ENCODE measurements at places on chromosomes 1 and 21.

GRCh38 chr1:154975409-154976059, 1.1 kb downstream of the CKS1B start:
- no peak for DNase-seq

DNA sequence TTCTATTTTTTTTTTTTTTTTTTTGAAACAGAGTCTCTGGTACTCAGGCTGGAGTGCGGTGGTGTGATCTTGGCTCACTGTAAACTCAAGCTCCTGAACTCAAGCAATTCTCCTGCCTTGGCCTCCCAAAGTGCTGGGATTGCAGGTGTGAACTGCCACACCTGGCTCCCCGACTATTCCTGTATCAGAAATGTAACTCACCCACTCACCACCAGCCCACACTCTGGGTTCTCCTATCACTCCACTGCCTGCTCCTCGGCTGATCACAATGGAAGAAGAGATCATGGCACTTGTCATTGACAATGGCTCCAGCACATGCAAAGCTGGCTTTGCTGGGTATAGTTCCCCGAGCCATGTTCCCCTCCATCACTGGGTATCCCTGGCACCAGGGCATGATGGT, 15.9 kb downstream of the RABIF start:
- DNase-seq = no peak

- DNase-seq = no peak
These were observed 88.8 kb downstream of the MRPL39 start for GRCh38 chr21:25518491-25518911.

- no peak for DNase-seq
These were observed 109.0 kb downstream of the ZMYM4 start for GRCh38 chr1:35377555-35377954.

DNA sequence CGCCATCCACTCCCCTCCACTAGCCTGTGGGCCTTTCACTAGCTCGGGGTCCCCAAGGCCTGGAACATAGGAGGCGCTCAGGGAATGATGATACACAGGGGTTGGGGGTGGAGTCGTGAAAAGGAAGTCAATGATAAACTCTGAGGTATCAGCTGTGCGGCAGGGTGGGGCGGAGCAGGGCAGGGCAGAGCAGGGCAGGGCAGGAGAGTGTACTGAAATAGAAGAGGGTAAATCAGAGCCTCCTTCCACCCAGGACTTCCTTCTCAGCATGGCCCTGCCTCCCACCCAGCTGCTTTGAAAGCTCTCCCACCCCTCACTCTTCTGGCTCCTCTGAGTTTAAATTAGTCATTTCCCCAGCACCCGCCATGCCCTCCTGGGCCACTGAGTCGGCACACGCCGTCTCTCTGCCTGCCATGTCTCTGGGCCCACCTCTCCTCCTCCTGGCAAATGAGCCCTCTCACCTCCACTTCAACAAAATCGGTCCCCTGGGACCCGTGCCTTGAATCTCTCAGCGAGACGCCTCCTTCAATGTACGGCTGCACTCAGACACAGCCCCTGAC, 16.9 kb downstream of the CAPZB start:
- no peak for DNase-seq

GRCh38 chr1:207752456-207752998, 673 bp downstream of the CD46 start:
- DNase-seq = no peak

- DNase-seq = no peak
These were observed 94.1 kb downstream of the ABCA4 start for GRCh38 chr1:94026619-94027380.

DNA sequence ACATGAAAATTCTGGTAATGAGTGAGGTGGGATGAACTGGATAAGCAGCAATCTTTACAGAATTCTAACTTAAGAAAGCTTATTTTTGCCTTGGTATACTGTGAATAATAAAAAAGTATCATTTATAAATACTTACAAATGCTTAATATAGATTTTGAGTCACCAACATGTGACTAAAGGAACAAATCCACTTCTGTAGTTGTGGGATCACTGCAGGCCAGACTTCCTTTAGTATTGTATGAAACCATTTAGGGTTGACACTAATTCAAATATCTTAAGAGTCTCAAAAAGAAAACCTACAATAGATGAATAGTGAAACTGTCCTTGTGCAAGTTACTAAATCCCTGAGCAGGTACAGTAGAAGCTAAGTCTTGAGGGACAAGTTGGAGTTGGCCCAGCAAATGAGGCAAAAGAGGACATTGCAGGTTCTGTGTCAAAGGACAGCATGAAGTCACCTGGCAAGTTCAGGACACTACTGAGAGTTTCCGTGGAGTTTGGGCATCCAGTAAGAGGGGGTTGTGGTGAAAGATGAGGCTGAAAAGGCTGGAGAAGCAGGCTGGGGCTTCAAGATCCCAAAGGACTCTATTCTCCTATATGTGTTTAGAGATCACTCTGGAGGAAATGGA, 5.9 kb upstream of the THEM4 start:
- no peak for DNase-seq

GRCh38 chr1:62312698-62313097, 6.5 kb downstream of the KANK4 start:
- DNase-seq = no peak

DNA sequence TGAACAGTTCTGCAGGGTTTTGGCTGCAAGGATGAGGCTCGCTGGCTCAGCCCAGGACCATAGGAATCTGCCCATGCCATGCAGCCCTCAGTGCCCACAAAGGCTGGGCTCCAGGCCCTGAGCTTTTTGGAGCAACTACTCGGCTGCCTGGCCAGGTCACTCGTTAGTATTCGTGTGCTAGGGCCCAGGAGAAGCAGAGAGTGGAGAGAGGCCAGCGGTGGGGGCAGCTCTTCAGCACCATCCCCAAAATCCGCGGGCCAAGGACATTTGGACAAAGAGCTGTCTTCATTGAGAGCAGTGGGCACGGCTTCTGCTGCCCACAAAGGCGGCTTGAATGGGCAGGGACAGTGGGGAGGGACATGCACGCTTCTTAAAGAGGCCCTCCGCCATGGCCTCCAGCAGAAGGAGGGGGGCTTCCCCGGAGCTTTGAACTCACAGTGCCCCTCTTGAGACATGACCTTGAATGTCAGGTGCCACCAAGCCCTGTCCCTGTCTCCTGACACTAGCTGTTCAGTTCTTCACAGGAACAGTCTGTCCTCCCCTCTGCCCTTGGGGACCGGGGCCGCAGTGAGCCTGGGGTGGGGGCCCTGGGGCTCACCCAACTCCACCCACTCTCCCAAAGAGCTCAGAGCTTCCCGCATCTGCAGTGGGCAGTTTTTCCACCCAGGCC, 106.1 kb upstream of the ARHGEF16 start:
- DNase-seq = no peak

- no peak for DNase-seq
These were observed 82.6 kb downstream of the GDAP2 start for GRCh38 chr1:117846674-117847425.

DNA sequence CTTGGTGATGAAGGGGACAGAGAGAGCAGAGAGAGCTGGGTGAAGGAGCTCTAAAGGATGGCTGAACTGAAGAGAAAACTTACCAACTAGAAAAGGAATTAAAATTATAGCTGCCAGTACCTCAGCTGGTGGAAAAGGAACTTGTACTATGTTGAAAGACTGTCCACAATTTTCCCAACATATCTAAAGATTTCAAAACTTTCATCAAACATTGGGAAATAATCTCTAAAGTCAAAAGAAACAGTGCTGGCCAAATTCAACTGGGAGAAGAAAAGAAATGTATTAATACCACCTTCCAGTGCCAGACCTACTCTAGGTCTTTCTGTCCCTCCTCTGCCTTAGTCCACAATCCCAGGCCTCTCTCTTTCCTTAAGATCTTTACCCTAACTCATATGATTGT, 6.1 kb downstream of the SMG5 start:
- DNase-seq = no peak

GRCh38 chr1:6860401-6860800, 75.1 kb downstream of the CAMTA1 start:
- no peak for DNase-seq

DNA sequence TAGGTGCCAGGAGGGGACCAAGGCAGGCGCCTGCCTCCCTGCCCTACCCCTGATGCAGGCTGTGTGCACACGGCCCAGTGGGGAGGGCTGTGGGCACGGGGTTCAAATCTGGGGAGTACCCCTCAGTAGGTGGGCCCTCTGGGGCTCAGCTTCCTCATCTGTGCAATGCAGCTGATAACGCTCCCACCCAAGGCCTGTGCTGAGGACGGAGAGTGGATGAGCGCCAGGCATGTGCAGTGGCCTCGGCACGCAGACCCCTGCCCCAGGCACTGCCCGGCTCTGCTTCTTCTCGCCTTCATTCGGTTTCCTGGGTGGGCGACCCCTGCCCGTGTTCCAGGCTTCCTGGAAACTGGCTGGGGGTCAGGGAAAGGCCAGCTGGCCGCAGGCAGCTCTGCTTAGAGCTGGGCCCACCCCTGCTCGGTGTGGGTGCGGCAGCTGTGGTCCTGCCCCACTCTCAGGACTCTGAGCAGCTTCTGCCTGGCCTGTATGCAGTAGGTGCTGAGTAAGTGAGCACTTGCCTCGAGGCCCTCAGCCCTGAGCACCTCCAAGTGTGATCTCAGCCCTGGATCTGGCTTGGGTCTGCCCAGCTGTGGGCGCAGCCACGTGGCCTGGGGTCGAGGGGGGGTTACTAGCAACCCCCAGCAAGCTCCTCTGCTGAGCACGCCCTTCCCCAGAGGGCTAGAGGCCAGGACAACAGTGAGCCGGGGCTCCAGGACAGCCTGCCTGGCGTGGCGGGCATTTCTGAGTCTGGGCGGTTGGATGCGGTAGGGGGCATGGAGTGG, 11.9 kb upstream of the TNFRSF14 start:
- DNase-seq = no peak

DNA sequence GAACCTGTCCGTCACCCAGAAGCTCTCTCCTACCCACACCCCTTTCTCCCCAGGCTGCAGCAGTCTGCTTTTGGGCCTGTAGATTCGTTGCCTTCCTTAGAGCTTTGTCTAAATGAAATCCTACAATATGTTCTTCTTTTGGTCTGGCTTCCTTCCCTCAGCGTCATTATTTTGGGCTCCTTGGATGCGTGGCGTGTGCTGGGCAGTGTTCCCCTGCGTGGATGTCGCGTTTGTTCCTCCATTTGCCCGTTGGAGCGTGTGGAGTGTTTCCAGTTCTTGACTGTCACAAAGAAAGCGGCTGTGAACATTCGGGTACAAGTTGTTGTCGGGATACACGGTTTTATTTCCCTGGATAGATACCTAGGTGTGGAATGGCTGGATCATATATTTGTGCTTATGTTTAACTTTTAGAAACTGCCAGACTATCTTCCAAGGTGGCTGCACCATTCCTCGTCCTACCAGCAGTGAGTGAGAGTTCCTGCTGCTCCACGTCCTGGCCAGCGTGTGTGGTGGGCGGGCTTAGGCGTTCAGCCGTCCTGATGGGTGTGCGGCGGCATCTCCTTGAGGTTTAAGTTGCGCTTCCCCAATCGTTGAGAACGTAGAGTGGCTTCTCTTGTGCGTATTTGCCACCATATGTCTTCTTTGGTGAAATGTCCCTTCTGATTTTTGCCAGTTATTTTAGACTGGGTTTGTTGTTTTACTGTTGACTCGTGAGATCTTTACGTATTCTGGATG, 31.7 kb downstream of the SKI start:
- DNase-seq = no peak

DNA sequence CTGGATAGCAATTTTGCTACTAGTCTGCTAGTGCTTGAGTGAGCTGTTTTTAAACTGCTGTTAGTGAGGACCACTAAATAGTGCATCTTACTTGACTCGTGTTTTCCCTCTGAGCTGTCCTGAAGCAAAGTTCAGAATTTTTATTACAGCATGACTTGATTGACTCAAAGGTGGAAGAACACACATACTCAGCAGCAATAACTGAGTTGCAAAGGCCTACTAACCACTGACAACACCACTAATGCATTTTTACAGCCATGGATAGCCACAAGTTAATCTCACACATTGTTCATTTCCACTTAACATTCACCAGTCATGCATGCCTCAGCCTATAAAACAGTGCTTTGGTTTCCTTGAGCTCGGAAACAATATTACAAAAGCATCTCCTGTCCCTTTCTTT, 148.7 kb downstream of the RUNX1 start:
- no peak for DNase-seq

DNA sequence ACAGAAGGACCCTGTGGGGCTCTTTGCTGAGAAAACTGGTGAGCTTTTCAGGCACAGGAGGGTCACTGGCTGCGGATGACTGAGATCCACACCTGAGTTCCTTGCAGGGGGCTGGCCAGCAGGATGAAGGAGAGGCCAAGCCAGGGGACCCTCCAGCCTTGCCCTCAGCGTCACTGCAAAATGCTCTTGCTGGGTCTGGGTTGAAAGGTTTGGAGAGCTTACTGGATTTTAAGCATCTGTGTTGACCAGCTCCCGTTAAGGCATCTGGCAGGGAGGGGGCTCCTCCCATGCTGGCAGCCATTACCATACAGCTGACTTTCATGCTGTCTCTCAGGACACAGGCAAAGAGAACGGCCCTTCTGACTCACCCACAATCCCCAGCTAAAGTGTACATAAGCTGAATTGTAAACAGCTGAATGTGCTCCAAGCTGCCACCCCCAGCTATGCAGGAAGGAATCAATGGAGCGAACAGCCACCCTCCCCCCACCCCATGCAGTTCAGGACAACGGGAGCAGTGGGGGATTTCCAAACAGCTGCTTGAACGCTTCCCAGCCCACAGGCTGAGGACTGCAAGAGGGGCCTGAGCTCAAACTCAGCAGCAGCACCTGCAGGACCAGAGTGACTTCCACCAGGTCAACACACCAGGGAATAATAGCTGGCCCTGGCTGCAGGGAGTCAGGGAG, 21.3 kb upstream of the A3GALT2 start:
- DNase-seq = no peak

GRCh38 chr1:78543941-78544643, 53.3 kb downstream of the PTGFR start:
- no peak for DNase-seq

DNA sequence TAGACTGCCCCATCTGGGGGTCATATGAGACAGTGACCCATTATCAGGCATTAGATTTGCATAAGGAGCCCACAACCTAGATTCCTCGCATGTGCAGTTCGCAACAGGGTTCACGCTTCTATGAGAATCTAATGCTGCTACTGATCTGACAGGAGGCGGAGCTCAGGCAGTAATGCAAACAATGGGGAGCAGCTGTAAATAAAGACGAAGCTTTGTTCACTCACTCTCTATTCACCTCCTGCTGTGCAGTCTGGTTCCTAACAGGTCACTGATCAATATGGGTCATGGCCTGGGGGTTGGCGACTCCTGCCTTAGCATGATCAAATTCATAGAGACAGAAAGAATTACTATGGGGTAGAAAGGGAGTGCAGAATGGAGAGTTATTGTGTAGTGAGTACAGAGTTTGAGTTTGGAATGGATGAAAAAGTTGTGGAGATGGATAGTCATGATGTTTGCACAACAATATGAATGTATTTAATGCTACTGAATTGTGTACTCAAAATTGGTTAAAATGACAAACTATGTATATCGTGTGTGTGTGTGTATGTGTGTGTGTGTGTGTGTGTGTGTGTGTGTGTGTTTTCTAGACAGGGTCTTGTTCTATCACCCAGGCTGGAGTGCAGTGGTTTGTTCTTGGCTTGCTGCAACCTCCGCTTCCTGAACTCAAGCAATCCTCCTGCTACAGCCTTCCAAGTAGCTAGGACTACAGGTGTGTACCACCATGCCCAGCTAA, 42.2 kb downstream of the BTF3L4 start:
- DNase-seq = no peak
